ENCODE measurements at places on chromosomes 13 and 19.

GRCh38 chr19:47549261-47549862 is 23.6 kb downstream of the ZNF541 start:
- DNase-seq: no peak

- no peak for DNase-seq
Observed at GRCh38 chr13:91773591-91774227, 375.3 kb downstream of the GPC5 start.

DNA sequence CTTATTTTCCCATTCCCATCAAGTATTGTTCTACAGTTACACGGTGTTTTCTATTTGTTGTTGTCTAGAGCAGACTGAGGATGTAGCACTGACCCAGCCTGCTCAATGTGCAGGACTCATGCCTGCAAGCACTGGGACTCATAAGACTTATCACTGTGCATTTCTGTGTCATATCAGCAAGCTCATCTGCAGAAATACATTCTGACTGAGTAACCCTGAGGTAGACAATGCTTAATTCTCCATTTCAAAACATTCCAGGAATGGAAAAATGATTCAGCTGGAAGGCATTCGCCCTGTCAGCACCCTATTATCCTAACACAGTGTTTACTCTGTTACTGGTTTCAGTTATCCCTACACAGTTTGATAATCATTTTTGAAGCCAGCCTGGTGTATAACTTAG is 2506.4 kb downstream of the PCDH9 start:
- DNase-seq: no peak

GRCh38 chr13:26784704-26785639 is 24.4 kb upstream of the GPR12 start:
- no peak for DNase-seq

GRCh38 chr13:40801255-40802217 is 12.1 kb downstream of the SLC25A15 start:
- no peak for DNase-seq

- DNase-seq: no peak
Observed at GRCh38 chr13:29878101-29878500, 27.7 kb upstream of the UBL3 start.
